Fibroblast of gingiva (primary cell): ENCODE measurements at places on chromosomes 2 and 18.

- DNase-seq: no peak
Measured at GRCh38 chr2:165587335-165587938, 117.9 kb downstream of the CSRNP3 start.

GRCh38 chr2:75108937-75109482 lies 90.3 kb downstream of the TACR1 start:
- DNase-seq: no peak

- no peak for DNase-seq
Measured at GRCh38 chr2:15337996-15338666, 223.0 kb downstream of the NBAS start.

- no peak for DNase-seq
Measured at GRCh38 chr2:23409248-23409647, 24.3 kb downstream of the KLHL29 start.

DNA sequence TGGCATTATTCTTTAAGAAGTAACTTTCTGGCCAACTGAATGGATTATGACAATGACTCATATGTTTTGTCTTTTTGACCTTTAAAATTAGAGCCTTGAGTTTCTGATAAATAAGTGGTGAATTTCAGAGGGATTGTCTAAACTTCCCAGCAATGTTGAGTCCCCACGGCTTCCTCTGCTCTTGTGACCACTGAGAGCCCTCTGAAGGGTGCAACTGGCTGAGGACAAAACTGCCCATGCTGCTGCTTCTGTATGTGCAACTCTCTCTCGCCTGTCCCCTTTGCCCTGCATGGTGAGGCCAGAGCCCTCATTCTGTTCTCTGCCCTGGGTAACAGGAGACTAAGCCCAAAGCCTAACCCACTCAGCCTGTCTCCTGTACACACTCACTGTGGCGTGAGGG lies 52.7 kb upstream of the SLC14A1 start:
- peak; percentile 11 for DNase-seq
